NCI-H2081 treated with DMSO at 0.1 percent for 48 hours (cell line): ENCODE measurements at places on chromosomes 2 and 18.

- DNase-seq = no peak
Measured at GRCh38 chr2:112644933-112645309, 818 bp upstream of the SLC20A1 start.

GRCh38 chr2:72180351-72180750 is 32.7 kb upstream of the CYP26B1 start:
- no peak for DNase-seq

DNA sequence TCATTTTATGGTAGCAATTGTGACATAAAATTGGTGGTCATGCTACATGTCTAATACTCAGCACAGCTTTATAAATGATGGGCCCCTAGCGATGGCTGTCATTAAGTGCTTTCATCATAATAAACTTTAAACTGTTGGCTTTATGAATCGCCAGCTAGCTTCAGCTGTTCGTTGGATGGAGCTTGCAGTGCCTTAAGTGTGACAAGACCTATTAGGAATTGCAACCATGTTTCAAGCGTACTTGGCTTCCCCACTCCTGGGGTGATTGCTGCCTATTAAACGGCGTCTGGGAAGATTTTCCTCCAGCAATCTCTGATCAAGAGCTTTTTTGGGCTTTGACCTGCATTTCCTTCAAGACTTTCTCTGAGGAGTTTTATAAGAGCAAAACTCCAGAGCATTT is 164.5 kb upstream of the SIX3 start:
- no peak for DNase-seq

DNA sequence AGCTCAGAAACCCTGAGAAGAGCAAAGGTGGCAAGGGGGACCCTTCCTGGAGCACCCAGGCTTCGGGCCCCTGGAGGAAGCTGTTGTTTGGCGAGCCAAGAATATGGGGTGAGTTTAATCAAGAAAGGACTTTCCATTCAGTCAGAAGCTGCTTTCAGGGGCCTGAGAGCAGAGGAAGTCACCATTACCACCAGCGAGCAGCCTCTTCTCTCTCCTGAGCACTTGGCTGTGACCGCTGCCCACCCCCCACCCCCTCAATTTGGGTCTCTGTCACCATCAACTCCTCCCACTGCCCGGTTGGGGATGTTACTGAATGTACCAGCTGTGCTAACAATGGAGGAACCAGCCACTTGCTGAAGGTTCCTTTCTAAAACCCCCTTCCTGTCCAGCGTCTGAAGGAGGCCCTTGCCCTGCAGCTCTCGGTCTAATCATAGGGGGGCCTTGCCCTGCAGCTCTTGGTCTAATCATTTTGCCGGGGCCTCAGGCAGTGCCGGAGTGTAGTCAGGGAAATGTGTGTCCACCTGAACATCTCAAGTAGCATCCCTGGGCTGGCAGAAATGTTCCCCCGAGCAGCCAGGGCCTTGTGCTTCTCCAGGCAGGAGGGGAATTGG is 943 bp downstream of the INPP5D start:
- DNase-seq = no peak

- DNase-seq = no peak
Measured at GRCh38 chr2:218873359-218874194, 7.1 kb upstream of the WNT10A start.

DNA sequence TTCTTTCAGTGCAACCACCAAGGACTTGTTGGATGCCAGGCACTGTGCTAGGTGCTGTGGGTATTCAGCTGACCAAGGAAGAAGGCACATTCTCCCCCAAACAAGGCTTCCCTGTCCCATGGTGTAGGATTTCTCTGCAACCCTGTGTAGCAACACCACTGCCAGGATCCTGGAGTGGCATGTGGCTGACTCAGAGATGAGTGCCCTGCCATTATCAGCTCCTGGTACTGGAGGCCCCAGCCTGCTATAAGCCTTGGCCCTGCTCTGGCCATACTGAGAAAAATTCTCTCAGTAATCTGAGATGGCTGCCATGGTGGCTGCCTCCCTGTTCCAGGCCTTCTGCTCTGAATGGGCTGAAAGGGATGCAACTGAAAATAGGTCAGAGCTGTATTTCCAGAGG is 4.3 kb downstream of the SMYD5 start:
- DNase-seq = no peak

- DNase-seq = no peak
Measured at GRCh38 chr2:84055816-84056215, 403.3 kb downstream of the SUCLG1 start.

DNA sequence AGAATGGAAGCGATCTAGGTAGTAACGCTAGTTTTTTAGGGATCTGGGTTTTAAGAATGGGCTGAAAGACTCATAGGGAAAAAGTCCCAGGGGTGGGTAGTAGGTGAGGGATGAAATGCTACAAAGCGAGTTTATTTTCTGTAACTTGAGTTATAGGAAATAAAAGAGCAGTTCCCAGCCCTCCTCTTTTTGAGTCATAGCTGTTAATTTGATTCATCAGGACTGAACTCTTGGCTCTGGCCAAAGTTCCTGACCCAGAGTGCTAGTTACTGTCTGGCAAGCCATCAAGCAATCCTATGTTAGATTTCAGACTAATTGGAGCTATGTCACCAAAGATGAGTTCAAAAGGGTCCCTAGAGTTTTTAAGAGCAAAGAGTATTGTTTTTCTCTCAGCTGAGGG is 17.4 kb upstream of the NOSTRIN start:
- no peak for DNase-seq

DNA sequence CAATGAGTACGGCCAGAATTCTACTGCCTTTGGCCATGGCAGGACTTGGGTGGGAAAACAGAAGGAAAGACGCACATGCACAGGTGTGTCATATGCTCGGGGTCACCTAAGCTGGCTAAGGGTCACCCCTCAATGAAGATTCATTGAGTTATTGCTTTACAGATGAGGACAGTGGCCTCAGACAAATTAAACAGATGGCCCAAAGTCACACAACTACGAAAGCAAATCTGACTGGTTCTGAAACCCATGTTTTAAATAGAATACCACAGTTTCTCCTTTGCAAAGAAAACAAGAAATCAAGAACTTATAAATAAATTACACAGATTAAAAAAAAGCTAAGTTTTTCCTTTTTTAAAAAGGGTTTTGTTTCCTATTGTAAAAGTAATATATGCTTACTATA is 70.5 kb downstream of the ID2 start:
- no peak for DNase-seq

GRCh38 chr2:62472312-62472711 is 33.7 kb downstream of the TMEM17 start:
- no peak for DNase-seq
